WTC11 (cell line): ENCODE measurements at places on chromosomes 12 and 14.

- no peak for DNase-seq
Observed at GRCh38 chr12:89490922-89491321, 33.7 kb downstream of the GALNT4 start.

DNA sequence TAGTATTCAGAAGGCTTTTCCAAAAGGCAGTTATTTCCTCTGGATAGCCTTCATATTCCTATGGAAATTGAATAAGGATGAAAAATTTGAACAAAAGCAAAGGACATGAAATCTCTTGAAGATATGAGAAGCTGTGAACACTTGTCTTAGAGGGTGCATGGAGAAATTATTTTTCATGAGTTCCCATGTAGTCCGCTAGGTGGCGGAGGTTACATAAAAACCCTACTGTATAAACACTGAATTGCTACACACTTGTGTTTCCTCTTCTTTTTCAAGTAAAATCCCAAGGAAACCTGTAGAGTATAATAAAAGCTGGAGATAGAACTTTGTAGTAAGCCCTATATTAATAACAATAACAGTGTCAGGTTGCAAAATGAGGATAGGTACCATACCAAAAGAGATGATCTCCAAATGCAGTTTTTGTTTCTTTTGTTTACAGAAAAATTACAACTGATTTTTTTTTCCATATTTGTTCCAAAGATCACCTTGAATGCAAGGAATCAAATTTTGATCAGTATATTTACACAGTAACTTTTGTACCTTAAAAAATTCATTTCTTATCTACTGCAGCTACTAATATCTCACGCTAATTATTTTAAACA lies 37.8 kb upstream of the OR4E1 start:
- DNase-seq = no peak

DNA sequence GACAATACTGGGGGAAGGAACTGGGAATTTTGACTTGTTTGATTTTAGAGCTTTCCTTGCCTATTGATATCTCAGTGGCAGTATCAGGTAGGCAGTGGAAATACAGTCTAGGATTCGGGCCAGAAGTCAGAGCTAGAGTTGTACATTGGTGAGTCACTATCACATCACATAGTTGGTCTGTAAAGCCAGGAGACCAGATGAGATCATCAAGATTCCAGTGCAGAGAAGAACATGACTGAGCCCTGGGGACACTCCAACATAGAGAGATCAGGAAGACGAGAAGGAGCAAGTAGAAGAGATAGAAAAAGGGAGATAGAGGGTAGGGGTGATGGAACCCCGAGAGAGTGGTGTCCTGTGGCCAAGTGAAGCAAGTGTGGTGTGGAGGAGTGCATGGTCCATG lies 46.6 kb upstream of the NR1H4 start:
- DNase-seq = no peak

DNA sequence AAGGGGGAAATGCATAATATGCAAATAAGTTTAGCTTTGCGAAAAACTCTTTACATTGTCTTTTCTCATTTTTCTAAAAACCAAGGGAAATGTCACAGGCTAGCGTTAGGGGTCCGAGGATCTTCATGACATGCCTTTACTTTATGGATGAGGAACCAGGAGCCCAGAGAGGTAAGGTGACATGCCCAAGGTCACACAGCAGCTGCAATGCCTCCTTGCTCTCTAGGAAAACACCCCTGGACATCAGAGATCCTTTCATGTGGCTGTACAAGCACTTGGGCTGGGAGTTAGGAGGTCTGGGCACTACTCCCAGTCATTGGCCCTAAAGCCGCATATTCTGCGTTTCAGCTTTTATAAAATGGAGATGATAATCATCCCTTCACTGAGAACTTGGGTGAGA lies 741 bp downstream of the PROX2 start:
- no peak for DNase-seq

GRCh38 chr12:111605911-111606766 lies 7.0 kb upstream of the ATXN2 start:
- no peak for DNase-seq

DNA sequence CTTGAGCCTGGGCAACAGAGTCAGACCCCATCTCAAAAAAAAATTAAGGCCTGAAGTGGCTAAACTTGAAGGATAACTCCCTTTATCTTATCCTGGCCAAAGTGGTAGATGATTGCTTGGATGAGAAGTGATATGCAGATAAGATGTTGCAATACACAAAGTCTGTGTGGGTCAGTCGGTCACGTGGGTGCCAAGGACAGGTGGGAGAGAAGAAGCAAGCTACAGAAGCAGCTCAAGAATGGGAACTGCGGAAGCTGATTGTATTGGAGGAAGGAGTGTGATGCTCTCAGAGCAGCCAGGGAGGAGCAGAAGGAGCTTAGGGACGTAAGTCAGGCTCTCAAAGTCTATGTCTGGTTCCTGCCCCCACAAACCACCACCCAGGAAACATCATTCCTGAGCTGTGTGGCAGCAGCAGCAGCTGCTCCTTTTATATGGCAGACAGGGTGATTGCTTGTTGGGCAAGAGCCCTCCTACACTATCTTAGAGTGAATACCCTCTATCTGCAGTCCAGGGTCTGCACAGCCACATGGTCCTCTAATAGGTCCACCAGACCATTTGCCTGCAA lies 54.5 kb downstream of the ATP2A2 start:
- no peak for DNase-seq

DNA sequence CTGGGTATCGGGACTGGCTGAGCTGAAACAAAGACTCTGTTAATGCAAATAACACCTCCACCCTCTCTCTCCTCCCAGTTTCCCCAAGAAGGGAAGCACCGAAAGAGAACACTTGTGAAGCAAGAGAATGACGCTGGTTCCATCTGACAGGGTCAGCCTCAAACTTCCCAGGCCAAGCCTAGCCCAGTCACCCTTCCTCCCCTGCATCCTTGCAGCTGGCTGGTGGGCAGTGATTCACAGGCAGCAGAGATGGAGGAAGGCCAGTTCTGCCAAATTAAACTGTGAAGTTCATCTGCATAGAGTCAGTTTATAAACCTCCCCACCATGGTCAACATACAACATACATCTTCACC lies 2.8 kb downstream of the LRRC74A start:
- no peak for DNase-seq

GRCh38 chr12:7129872-7130691 lies at the start of gene CLSTN3:
TSS of gene CLSTN3 (plus strand) at chr12:7130371. CDS start at chr12:7130649, 278 bp downstream.
- peak; percentile 89 for DNase-seq

- no peak for DNase-seq
Observed at GRCh38 chr12:112169966-112170365, 44.6 kb downstream of the TRAFD1 start.

GRCh38 chr12:1980282-1980681 lies 24.0 kb downstream of the DCP1B start:
- no peak for DNase-seq

GRCh38 chr14:53516261-53516774 lies 363.2 kb upstream of the DDHD1 start:
- no peak for DNase-seq

- no peak for DNase-seq
Observed at GRCh38 chr12:152440-152839, 61.5 kb downstream of the SLC6A12 start.

DNA sequence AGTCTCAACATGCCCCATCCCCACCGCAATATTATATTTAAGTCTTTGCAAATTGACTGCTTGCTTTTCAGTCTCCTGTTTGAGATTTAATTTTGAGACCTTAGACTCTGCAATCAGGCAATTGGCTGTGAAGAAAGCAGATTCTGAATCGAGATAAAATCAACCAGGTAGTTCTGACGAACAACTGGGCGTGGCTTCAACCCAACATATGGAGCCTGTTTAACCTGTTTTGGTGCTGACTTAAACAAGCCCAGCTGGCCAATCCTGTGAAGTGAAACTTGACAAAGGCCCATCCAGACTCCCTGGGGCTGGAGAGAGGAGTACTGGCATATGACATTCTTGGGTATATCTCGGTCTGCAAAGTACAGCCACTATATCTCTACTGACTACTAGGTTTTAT lies 9.8 kb upstream of the CIPC start:
- DNase-seq = peak; percentile 88
